ENCODE measurements at places on chromosomes 12 and 14. TPM values are rescaled to one million over a fixed set of nuclear protein-coding genes. Genes with fewer than 3 reads are reported as not detected.

DNA sequence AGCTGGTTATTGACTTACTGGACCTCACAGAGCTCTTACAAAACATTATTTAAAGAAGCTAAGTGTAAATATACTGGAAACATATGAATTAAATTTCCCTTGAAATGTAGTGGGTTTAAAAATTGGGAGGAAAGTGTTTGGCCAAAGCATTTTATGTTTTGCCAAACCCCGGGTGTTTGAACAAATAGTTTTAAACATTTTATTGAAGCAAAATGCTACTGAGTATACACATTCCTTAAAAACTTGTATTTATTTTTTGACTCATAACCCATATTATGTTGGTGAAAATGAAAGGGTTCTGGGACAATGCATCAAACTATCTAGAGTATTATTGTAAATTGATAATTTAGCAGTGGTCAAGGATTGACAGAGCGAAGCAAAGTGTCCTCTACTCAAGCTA lies 1048.5 kb downstream of the SLC6A15 start:
- no peak for DNase-seq

DNA sequence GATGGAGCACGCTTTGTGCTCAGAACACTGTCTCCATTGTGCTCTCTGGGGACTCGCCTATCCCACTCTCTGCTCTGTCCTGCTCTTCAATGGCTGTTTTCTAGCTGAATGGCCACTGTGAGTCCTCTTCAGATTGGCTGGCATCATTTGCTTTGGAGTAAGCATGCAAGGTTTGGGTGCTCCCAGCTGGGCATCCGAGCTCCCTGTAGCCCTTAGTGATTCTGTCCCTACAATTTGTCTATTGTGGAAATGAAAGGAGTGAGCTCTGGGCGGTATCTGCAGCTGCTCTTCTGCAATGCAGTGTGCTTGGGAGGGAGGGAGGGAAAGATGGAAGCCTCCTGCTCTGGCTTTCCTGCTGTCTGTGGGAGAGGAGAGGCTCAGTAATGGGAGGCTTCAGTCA lies 84.8 kb downstream of the SMOC1 start:
- DNase-seq = no peak

- DNase-seq = no peak
Observed at GRCh38 chr14:96515731-96516130, 13.5 kb downstream of the PAPOLA start.

DNA sequence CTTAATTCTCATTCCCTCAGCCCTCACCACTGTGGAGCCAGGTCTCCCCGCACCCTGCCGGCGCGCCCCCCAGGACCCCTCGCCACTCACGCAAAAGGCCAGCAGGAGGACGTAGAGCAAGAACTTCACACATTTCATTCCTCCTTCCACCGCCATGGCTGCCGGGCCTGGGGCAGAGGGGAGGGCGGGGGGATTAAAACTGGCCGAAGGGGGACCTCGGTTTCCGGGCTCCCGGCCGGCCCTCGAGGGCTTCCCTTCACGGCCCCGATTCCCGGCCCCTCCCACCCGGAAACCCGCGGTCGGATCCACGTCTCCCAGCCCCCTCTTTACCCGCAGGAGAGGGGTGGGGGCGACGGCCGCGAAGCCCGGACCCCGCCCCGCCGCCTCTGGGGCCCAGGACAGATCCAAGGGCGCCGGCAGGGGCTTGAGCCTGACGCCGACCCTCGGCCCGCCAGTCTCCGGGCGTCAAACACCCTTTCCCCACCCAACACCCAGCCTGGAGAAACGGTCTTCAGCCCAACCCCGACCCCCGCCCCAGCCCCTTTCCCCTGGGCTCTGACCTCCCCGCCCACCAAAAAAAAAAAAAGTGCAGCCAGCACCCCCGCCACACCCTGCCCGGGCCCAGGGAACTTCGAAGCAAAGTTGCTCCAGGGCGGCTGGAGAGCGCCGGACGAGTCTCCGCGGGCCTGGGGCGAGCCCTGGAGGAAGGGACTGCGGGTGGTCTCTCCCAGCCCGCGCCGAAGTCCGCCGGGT lies 447 bp downstream of the CD63 start:
- DNase-seq = peak; percentile 73

- no peak for DNase-seq
Observed at GRCh38 chr12:113463746-113464451, 7.8 kb downstream of the LHX5 start.

DNA sequence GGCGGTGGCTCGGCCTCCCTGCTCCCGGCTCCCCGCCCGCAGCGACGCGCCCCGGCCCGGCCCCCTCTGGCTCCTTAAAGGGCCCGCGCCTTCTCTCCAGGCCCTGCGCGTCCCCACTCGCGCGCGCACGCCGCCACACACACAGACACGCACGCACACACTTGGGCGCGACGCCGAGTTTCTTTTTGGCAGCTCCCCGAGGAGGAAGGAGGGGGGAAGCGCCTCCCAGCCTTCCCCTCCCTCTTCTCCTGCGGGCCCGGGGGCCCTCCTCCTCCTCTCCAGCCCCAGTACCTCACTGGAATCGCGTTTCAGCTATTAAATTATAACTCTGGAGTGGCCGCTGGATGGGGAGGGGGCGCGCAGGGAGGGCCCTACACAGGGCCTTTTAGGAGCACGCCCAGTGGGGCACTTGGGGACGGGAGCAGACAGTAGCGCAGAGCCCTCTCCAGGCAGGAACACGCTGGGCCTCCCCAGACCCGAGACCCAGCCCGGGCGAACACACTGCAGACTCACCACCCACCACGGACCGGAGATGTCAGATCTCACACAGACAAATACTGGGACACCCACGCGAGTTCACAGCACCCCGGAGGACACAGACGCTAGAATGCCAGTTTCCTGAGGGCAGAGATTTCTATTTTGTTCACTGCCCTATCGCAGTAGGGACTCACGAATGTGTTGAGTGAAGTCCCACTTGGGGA lies 411 bp upstream of the NCOR2 start:
- peak; percentile 70 for DNase-seq

GRCh38 chr12:116784238-116784612 lies 46.1 kb downstream of the RNFT2 start:
- DNase-seq = no peak

DNA sequence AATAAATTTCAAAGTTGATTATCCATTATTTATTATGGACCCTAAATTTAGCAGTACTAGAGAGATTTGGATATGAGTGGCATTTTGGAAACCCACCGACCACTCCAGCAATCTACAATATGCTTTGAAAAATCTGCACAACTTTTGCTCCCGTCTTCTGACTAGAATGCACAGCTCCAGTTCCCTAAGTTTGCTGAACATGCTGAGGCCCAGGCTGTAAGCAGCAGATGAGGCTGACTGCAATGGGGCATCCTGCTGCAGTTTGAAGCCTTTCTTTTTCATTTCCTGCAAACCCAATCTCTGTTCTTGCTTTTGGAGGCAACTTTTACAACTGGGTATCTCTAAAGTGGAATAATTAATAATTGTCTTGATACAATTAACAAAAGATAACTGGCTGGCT lies 405.8 kb downstream of the ATP23 start:
- DNase-seq = no peak

DNA sequence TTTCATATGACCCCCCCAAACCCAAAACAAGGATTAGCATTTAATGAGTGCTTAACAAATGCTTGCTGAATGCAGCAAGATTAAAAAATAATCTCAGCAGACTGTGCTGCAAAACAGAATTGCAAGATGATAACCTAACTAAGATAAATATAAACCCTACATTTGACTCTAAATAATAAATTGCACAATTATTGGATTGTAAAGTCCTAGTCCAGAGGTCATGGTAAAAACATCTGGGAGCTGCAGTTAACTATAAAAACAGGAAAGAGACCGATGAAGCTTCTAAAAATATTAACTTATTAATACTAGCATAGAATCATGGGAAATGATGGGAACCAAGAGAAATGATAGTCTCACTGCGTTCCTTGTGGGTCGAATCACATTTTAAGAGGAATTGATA lies 37.2 kb downstream of the TSHR start:
- DNase-seq = no peak

DNA sequence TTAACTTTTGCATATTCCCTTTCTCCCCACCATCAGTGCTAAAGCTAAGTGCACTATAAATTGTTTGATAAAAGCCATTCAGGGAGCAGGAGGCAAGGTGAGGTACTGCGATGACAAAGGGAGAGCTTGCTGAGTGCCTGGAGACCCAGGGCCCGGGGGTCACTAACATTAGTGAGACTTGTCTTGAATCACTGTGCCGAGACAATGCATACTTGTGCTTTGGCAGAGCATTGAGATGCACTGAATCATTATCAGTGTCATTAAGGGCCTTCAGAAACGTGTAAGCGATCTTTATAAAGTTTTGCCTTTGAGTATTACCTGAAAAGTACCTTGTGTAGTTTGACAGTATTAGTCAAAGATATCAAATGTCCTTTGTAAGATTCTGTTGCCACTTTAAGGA lies 447.5 kb downstream of the PCNX1 start:
- DNase-seq = no peak

- DNase-seq = no peak
Observed at GRCh38 chr14:104553166-104554087, 26.1 kb upstream of the C14orf180 start.

GRCh38 chr14:100584056-100585031 lies 2.9 kb downstream of the BEGAIN start:
- no peak for DNase-seq

DNA sequence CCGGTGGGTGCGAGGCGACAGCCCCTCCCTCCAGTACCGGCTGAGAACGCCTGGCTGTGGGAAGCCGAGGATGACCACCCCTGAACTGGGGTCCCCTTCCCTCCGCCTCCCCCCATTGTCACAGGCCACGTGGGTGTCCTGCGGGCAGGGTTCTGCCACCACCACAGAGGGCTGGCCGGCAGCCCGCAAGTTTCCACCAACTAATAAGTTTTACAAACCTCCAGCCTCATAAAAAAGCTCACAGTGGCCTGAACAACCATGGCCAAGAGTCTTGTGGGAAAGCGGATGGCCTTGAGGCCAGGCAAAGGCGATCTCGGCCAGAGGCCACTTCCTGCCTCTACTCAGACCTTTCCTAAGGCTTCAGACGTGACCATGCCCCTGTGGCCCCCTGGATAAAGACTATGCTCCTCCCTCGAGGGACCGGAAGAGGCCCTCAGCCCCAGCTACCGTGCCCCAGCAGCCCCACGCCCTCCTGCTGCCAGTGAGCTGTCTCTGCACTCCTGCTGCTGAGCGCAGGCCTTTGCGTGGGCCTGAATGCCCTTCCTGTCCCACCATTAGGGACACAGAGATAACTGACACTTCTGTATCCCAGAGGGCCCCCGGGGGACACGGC lies 46.1 kb upstream of the DLK1 start:
- DNase-seq = no peak

GRCh38 chr12:57623811-57624390 lies 9.1 kb downstream of the B4GALNT1 start:
- no peak for DNase-seq

GRCh38 chr14:59507063-59507751 lies 22.9 kb downstream of the JKAMP start:
- peak; percentile 83 for DNase-seq

DNA sequence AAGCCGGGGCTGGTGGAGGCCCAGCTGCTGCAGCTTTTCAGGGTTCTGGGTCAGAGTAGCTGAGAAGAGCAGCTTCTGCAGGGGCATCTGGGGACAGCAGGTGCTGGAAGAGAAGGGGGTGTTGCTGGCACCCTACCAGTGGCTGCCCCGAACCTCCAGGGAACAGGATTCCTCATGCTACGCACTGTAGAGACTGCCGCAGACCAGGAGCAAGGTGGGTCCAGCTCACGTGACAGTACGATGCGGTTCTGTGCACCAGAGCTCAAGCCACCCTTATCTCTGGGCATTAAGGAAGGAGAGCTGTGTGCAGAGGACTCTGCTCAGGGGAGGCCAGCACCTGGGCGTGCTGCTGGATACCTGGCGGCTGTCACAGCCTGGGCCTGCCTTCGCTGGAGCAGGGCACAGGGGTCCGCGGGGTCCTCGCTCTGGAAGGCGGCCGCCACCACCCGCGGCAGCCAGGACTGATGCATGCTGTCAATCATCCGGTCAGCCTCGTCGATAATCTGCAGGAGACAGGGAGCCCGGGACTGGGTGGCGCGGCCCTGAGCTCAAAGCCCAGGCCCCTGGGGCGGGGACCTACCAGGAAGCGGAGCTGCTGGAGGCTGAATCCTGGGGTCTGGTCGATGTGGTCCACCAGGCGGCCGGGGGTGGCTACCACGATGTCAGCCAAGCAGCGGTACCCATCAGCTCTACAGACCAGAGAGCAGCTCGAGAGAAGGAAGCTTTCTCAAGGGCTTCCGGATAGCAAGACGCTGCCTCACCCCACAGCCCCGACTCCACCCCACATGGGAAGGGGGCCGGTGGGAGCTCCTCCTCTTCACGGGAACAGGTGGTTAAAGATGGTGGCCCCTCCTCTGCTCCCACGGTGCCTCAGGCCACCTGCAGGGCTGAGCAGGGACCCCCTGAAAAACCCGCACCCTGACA lies 2.9 kb downstream of the DDX51 start:
- no peak for DNase-seq

GRCh38 chr12:48601013-48601756 lies 31.3 kb upstream of the LALBA start:
- no peak for DNase-seq

DNA sequence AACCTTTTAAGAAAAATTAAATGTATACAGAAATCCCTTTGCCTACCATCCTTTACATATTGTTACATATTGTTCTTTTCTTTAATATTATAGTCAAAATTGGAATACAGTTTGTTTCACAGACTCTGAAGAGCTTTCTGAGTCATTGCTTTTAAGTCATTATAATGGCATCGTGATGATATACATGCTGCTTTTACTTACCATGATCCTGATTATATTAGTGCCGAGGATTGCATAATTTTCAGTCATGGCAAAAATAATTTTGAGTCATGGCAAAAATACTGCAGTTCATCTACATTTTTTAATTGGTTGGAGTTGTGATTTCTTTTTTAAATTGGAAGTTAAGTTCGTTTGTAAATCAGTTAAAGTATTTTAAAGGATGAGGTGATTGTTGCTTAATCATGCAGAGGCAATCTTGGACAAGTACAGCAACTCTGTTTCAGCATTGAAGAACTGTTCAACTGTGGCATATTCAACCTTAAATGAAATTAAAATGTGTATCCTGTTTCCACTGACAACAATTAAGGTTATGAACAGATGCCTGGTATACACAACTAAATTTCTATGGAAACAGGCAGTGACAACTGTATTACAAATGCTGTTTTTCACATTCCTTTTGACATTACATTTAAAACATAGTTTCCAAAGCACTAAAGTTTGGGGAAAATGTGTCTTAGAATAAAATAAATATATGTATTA lies 142.3 kb downstream of the PCNX1 start:
- no peak for DNase-seq

- no peak for DNase-seq
Observed at GRCh38 chr12:105317942-105318621, 12.4 kb upstream of the C12orf75 start.

Gene VCPKMT
- 8.1 TPM for total RNA-seq

Gene HNF1A
- not detected for total RNA-seq

Gene SRSF5
- total RNA-seq = 241 TPM

Gene GUCY2C
- 0.36 TPM for total RNA-seq

Gene ERP27
- total RNA-seq = 0.46 TPM

Gene POC1B
- total RNA-seq = 22.7 TPM

Gene CAPRIN2
- 19.8 TPM for total RNA-seq

Gene SCFD1
- 38.7 TPM for total RNA-seq
